Activated CD4-positive, alpha-beta T cell treated with anti-CD3 and anti-CD28 coated beads, Interleukin-2, amount 50 U/mL, for 16 hours (primary cell): ENCODE measurements at places on chromosomes 1 and 21.

- no peak for DNase-seq
Measured at GRCh38 chr1:239315631-239316217, 70.6 kb upstream of the CHRM3 start.

DNA sequence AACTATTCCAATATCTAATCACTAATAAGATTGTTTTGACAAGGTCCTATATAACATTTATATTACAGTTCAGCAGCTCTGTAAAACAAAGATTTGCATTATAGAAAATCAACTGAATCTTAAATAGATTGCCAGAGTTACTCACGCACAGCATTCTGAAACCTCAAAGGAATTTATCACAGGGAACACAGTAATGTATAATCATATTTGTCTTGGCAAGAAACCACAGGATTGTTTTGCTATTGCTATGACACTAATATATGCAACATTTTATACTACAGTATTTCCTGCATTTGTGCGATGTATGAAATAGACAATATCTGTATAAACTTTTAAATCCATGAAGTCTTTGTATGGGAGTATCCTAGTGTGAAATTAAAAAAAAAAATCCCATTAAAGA is 101.4 kb downstream of the PLPPR5 start:
- no peak for DNase-seq

DNA sequence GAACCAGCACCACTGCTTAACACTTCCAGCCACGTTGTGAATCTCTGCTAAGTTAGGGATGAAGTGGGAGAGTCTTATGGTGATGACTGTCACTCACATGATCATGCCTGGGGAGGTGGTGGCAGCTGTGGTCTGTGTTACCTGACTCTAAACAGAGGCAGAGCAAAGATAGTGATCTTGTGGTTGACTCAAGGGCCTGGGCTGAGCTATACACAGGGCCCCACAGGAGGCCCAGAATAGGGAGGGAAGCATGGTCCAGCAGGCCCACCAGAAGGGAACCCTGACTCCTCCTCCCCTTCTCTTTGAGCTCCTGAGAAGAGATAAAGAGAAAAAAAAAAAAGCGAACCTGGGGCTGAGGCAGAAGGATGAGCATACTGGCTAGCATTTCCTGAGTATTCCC is 55.0 kb downstream of the PLXNA2 start:
- peak; percentile 30 for DNase-seq

- no peak for DNase-seq
Measured at GRCh38 chr1:16178596-16179497, 23.0 kb upstream of the EPHA2 start.

GRCh38 chr1:8889925-8890785 is 11.7 kb upstream of the ENO1 start:
- no peak for DNase-seq
